ENCODE measurements at places on chromosomes 13 and 19.

- DNase-seq, result peak; percentile 4
Measured at GRCh38 chr13:88051746-88052482, 380.7 kb downstream of the SLITRK5 start.

DNA sequence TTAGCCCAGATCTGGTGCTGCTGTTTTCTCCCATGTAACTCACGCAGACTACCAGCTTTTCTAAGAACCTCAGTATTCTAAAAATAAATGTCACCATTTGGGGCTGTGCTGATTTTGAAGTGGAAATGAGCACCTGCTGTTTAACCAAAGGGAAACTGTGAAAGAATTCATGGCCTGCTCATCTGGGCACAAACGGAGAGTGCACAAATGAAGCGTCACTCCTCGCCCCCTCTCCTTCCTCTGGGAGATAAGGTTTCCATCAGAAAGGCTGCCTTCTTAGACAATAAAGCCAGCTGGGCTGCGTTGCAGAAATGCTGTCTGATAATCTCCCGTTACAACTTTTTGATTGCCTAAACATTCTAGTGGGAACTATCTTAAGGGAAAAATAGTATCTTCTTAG is 73.7 kb upstream of the SLC15A1 start:
- no peak for DNase-seq

- peak; percentile 27 for DNase-seq
Measured at GRCh38 chr19:4976401-4977298, 7.7 kb downstream of the KDM4B start.

DNA sequence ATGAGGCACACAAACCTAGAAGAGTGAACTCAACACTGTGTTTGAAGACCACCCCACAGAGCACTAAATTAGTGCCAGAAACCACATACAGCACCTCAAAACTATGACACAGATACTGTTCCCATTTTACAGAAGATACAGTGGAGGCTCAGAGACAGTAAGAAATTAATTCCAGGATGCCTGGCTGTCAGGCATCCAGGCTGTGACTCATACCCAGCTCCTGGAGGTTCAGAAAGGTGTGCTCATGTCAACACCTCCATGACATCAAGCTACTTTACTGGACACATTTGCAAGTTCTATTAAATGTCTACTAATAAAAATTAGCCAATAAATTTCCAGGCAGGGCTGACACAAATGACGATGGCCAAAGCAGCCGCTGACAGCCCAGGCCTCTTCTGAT is 176.3 kb downstream of the ABCC4 start:
- no peak for DNase-seq

DNA sequence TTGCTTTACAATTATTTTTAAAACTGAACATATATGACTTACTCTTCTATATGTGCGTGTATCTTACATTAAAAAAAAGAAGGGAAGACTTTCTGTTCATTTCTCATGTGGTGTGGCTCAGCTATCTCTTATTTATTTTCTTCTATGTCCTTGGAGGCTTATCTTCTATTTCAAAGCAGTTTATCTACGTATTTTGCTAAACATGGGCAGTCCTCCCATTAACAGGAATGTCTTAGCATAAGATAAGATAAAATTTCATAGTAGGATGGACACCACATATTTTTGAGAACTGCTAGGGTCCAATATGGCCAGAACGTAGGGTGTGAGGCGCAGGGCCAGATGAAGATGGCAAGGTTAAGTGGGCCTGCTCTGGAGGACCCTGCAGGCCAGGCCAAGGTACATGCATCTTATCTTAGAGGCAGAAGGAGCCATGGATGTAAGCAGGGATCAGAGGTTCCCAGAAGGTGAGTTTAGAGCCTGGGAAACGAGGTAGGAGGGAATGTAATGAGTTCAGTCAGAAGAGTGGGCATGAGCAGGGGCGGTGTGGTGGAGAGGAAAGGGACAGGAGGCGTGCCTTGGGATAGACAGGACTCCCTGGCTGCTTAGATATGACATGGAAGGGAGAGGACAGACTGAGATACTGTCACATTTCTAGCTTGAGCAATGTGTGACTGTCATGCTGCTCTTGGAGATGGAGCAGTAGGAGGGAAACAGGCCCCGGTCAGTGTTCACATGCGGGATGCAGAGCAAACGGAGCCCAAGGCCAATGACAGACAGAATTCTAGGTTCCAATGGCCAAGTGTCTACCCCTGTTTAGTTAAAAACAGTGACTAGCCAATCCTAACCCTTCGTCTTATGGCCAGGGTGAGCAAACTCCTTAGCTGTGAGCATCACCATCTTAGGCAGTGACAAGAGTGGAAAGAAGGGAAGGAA is 68.6 kb upstream of the MEDAG start:
- no peak for DNase-seq

DNA sequence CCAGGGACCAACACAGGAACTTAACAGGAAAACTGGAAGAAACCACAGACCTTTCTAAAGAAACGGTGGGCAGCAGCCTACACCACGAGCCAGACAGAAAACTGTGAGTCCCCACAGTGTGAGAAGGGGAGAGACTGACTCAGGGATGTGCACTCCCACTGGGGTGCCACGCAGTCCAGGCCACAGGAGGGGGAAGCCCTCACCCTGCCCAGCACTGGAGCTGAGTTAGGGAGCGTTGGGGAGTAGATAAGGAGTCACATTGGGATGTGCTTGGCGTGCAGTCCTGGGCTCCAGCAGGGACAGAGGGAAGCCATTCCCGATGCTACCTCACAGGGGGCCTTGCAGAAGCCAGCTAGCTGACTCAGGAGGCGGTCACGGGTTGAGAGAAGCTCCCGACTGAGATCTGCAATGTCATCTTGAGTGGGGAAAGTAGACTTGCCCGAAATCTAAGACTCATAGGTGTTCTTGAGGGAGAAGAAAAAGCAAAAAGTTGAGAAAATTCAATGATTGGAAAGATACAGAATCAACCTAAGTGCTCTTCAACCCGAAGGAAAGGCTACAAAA is 17.3 kb downstream of the SIGLEC8 start:
- no peak for DNase-seq

GRCh38 chr13:83622422-83622784 is 259.9 kb downstream of the SLITRK1 start:
- DNase-seq, result no peak

- DNase-seq, result no peak
Measured at GRCh38 chr19:5864725-5865486, 5.4 kb downstream of the FUT5 start.

DNA sequence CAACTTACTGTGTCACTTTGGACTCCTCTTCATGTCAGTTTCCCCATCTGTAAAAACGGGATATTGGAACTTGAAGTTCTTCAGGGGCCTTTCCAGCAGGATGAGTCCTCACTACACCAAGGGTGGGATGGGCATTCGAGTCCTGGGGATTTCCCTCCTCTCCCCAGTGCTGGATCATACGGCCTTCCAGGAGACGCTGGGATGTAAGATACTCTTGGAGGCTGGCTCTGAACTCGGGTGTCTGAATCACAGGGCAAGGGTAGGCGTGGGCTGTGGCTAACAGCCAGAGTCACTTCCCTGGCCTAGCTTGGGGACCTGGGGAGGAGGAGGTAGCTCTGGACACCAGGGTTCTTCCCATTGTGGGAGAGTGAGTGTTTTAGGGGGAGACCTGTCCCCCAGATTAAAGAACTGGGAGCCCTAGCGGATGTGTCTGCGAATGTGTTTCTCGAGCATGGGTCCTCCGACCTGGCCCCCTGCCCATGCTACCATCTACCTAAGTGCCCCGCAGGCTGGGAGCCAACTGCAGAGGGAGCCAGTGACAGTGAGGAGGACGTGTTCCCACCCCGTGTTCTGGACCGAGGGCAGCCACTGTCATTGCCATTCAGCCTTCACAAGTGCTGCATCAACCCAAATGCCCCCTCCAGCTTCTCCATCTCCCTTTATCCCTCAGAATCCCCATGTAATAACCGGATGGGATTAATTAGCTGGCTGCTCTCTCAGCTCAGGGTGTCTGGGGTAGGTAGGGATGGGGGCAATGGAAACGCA is 2.4 kb upstream of the CYTH2 start:
- no peak for DNase-seq

DNA sequence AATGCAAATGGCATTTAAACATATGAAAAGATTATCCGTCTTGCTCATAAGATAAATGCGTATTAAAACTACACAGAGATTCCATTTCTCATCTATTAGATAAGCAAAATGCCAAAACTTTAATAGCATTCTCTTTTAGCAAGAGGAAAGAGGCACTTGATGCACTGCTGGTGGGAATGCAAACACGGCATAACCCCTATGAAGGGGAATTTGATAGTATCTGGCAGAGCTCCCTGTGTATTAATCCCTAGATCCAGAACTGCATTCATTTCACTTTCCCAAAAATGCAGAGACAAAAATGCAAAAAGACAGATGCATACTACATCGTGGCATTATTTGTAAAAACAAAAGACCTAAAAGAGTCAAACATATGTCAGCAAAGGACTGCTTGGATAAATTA is 193.6 kb upstream of the STARD13 start:
- no peak for DNase-seq

- peak; percentile 43 for DNase-seq
Measured at GRCh38 chr19:1491849-1492170, 829 bp downstream of the REEP6 start.

- no peak for DNase-seq
Measured at GRCh38 chr13:59024434-59024833, 1139.3 kb downstream of the DIAPH3 start.

DNA sequence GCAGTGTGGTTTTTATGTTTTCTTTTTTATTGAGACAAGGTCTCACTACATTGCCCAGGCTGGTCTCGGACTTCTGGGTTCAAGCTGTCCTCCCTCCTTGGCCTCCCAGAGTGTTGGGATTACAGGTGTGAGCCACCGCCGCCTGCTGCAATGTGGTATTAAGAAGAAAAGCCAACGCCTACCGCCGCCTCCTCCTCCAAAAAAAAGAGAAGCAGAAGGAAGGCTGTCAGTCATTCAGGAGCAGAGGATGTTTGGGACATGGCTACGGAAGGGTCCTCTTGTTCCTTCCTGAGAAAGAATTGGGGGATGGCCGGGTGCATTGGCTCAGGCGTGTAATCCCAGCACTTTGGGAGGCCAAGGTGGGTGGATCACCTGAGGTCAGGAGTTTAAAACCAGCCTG is 1.2 kb downstream of the PPP1R37 start:
- no peak for DNase-seq

GRCh38 chr19:40716031-40716481 is 630 bp downstream of the COQ8B start:
- DNase-seq, result no peak

- peak; percentile 54 for DNase-seq
Measured at GRCh38 chr13:109331898-109332297, 454.5 kb downstream of the IRS2 start.

DNA sequence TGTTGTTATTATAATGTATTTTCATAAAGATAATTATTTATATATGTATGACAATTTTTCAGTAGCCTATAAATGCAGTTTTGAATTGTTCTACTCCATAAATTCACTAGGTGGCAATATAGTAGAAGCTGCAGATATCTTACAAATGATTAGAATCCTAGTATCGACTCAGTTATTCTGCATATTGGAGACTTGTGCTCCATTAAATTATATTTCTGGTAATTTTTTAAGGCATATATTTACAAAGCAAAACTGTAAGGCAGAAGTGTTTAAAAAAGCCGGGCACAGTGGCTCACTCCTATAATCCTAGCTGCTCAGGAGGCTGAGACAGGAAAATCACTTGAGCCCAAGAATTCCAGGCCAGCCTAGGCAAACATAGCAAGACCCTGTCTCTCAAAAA is 58.7 kb downstream of the DPY19L3 start:
- no peak for DNase-seq
